ENCODE measurements at places on chromosomes 5 and 9.

GRCh38 chr5:2110934-2111462 lies 228.3 kb upstream of the IRX4 start:
- no peak for DNase-seq

- DNase-seq = no peak
Measured at GRCh38 chr9:17630531-17630949, 51.7 kb downstream of the SH3GL2 start.

- DNase-seq = no peak
Measured at GRCh38 chr5:130034566-130035210, 130.4 kb downstream of the CHSY3 start.

DNA sequence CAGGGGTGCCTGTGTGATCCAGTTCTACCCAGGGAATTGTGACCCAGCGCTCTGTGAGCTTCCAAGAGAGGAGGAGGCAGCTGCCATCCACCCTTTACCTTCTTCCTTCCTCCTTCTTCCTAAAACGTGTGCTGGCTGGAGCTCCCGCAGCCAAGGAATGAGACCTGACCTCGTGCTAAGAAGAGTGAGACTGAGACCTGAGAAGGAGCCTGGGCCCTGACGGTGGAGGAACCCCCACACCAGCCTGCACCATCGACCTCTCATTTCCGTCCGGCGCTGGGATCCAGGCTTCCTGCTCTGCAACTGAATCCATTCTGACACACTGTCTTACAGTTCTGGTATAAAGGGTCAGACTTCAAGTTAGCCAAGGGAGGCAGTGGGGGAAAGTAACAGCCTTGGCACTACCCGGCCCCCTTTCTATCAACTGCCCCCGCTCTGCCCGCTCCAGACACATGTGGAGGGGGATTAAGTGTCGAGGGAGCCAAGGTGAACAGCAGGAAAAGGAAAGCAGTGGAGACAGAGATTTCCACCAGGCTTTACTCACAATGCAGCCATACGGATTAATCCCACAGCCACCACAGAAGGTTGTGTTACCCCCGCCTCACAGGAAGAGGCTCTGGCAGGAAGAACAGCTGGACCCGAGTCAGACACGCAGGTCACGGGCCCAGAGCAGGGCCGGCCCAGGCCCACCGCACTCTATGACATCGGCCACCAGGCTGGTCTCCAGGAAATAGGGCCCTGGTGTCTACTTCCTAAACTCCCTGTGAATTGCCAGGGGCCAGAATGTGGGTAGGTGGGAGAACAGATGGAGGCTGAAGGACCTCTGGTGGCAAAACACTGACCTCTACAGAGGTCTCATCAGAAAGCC lies 15.8 kb downstream of the MGAT1 start:
- no peak for DNase-seq

DNA sequence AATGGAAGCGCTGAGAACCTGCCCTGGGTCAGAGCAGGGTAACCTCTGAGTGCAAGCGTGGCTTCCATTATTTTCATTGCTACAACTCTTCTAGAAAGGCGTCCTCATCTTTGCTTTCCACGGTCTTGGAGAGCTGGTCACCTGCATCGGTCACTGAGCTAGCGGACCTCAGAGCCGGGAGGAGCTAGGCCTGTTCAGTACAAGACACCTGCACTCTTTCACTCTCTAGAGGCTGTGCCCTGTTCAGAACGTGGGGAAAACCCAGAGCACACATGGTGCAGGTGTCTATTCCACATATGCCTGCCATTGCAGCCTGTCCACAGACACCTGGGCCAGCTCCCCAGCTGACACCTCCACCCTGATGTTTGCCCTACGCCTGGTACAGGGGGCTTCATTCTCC lies 147.8 kb upstream of the IRX2 start:
- no peak for DNase-seq

DNA sequence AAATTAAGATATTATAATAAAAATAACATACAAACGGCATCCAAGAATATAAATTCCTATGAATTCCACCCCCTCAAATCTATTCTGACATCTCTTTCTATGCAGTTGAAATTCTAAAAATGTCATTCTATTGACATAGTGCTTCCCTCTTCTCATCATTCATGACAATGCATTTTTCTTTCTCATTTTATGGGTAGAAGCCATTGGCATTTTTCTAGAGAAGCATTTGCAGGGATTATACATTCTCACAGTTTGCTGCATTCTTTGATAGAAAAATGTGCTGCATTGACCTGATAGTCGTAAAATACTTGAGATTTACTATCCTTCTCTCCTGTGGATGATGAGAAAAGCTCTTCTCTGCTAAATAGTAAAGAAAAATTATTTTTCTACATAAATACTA lies 760.9 kb upstream of the ACO1 start:
- no peak for DNase-seq

- DNase-seq = no peak
Measured at GRCh38 chr9:77819657-77820056, 171.5 kb upstream of the GNA14 start.

DNA sequence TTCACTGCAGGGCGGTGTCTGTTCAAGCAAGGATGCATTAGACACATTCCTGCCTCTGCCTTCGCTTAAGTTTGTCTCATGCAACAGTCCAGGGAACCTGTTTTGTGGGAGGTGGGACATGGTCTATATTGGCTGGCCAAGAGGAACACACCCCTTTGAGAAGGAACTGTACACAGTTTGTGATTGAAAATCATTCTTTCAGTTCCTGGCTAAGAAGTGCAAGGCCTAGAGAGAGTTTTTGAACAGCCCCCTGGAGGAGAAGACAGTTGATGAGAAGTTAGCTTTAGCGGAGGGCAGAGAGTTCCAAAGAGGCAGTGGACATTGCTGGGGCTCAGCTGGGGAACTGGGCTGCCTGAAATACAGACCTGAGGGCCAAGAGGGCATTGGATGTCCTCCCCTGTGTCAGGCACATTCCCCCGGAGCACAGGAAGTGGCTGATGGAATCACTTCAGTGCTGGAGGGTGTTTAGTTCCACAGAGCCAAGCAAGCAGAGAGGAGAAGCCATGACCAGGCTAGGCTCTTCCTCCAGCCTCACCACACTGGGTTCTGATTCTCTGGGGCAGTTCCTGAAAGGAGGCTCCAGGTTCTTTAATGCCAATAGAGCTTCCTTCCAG lies 66.6 kb downstream of the RGS3 start:
- no peak for DNase-seq

GRCh38 chr5:171975262-171975876 lies 31.1 kb downstream of the FBXW11 start:
- DNase-seq = no peak

GRCh38 chr5:135944967-135945560 lies 9.7 kb downstream of the LECT2 start:
- DNase-seq = no peak

DNA sequence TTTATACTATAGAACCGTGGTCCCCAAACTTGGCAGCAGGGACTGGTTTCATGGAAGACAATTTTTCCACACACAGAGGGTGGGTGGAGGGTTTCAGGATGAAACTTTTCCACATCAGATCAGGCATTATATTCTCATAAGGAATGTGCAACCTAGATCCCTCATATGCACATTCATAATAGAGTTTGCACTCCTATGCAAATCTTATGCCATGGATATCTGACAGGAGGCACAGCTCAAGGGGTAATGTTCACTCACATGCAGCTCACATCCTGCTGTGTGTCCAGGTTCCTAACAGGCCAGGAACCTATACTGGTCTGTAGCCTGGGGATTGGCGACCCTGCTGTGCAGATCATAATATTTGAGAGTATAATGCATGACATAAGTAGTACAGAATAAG lies 1802.2 kb upstream of the ACO1 start:
- no peak for DNase-seq

DNA sequence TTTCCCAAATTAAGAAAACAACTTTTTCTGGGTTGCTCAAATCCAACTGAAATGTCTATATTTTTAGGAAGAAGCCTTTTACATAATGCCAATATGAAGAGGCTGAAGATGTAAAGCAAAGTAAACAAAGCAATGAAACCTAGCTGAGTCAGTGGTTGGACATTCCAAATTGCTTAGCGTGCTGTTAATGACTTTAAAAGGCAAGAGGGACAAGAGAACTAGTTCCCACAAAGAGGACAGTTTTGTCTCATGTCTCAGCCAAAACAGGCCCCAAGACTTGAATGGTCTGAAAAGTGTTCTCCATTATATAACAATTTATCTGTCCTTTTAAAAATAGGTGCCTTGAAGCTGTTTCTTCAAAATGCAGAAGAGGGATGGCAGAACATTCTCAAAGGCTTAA lies 407.0 kb downstream of the ENC1 start:
- DNase-seq = no peak

GRCh38 chr9:5650356-5651105 lies 21.6 kb downstream of the RIC1 start:
- DNase-seq = no peak

GRCh38 chr9:120655005-120655622 lies 59.2 kb downstream of the MEGF9 start:
- no peak for DNase-seq

- DNase-seq = no peak
Measured at GRCh38 chr5:151427258-151427657, 20.1 kb upstream of the SLC36A1 start.

DNA sequence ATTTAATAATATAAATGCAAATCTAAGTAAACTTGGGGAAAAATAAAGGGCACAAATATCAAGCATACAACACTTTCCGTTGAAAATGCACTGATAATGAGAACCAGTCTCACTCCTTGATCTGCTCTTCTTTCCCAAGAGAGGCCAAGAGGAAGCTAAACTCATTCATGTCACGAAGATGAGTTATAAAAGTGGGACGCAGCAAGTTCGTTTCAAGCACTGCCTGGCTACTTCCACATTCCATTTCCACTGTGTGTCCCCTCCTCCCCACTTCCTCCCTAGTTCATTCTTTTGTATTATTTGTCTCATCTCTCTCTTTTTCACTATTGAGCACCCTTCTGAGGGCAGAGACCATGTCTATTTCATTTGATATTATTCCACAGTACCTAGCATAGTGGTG lies 158.1 kb downstream of the SLC24A2 start:
- no peak for DNase-seq

- DNase-seq = no peak
Measured at GRCh38 chr5:80990971-80991370, 30.8 kb downstream of the RASGRF2 start.

DNA sequence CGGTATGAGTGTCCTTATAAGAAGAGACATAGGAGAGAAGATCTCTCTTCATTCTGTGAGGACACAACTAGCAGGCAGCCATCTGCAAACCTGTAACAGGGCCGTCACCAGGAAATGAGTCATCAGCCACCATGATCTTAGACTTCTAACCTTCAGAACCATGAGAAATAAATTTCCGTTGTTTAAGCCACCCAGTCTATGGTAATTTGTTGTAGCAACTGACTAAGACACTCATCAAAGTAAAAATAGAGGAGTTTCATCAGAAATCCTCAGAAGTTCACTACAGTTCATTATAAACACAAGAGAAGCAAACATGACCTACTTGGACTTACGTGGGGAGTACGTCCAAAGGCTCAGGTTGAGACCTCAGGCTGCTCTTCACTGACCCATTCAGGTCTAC lies 357.7 kb downstream of the SEMA5A start:
- DNase-seq = no peak

- no peak for DNase-seq
Measured at GRCh38 chr5:17343675-17344074, 126.2 kb downstream of the BASP1 start.

- DNase-seq = no peak
Measured at GRCh38 chr9:79868567-79869189, 296.9 kb downstream of the TLE4 start.

- no peak for DNase-seq
Measured at GRCh38 chr5:67215519-67216471, 19.2 kb upstream of the CD180 start.

DNA sequence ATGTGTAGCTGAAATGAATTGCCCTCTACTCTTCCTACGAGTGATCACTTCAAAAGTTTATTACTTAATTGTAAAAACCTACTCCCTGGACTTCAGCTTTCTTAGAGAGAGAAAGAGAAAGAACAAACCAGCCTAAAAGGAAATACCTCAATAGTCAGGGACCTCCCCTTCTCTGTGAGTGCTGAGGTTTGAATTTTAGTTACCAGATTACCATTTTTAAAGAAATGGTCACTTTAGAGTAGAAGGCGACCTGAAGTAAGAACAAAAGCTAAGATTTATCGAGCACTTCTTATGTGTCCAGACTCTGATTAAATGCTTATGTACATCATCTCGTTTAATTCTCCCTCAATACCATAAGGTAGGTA lies 11.3 kb downstream of the RAPGEF1 start:
- DNase-seq = no peak

DNA sequence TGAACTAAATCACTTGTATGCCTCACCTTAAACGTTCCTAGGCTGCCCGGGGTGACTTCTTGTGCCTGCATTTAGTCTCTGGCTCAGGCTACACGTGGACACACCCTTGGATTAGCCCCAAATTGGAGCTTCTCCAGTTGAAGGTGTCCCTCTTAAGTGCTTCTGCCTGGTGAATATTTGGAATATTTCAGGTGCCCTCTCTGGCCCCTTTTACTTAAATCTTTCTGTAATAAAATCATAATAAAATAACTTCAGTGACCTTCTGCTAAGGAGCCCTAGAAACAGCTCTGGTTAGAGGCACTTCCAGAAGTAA lies 74.3 kb upstream of the KLF9 start:
- no peak for DNase-seq

- DNase-seq = no peak
Measured at GRCh38 chr5:181217111-181217802, 5.8 kb upstream of the TRIM41 start.

GRCh38 chr5:72366324-72366976 lies 46.3 kb downstream of the PTCD2 start:
- DNase-seq = no peak

GRCh38 chr9:70218767-70219166 lies 40.0 kb upstream of the SMC5 start:
- no peak for DNase-seq

GRCh38 chr9:124964056-124964455 lies 23.2 kb upstream of the GOLGA1 start:
- no peak for DNase-seq

DNA sequence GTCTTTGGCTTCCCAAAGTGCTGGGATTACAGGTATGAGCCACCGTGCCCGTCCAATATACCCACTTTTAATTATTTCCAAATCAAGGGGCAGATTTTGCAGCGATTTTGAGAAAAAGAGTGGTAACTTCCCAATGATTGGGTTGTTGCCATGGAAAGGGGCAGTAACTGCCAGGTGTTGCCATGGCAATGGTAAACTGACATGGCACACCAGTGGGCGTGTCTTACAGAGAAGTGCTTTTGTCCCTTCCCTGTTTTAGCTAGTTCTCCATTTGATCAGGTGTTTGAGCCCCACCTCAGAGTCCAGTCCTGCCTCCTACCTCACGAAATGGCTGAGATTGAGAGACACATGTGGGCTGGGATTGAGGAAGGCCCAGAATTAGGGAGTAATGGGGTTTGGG lies 86.3 kb upstream of the IER5L start:
- no peak for DNase-seq

Measured in cortex of kidney (tissue), 1 donor.